ENCODE measurements at places on chromosomes 5 and 9. TPM values are rescaled to one million over a fixed set of nuclear protein-coding genes. Genes with fewer than 3 reads are reported as not detected.

SHLD3 gene
- 1.8 TPM for total RNA-seq

MARCOL gene
- not detected for total RNA-seq

ZNF354B gene
- total RNA-seq: 3.6 TPM

PCDHGA9 gene
- 2.8 TPM for total RNA-seq

CCDC183 gene
- 0.75 TPM for total RNA-seq

CDH9 gene
- not detected for total RNA-seq

GRIA1 gene
- 0.08 TPM for total RNA-seq

HEMGN gene
- total RNA-seq: 0.08 TPM

OR1Q1 gene
- total RNA-seq: not detected

BDP1 gene
- 15.8 TPM for total RNA-seq

ELAVL2 gene
- not detected for total RNA-seq

ABLIM3 gene
- total RNA-seq: 131 TPM

WASHC1 gene
- 4.6 TPM for total RNA-seq

SPIN1 gene
- total RNA-seq: 27.4 TPM

TCF7 gene
- total RNA-seq: 1.8 TPM

PCDHGB4 gene
- 1.7 TPM for total RNA-seq

MED22 gene
- total RNA-seq: 9.5 TPM

PGM5 gene
- 8.5 TPM for total RNA-seq

MPDZ gene
- total RNA-seq: 71.2 TPM

IFNA2 gene
- not detected for total RNA-seq

CCNJL gene
- 0.84 TPM for total RNA-seq

ANKRD34B gene
- total RNA-seq: not detected

FAM78A gene
- total RNA-seq: 6.6 TPM

MEIKIN gene
- 0.51 TPM for total RNA-seq

SPEF2 gene
- 4.5 TPM for total RNA-seq

ECSCR gene
- 3.4 TPM for total RNA-seq

TPRN gene
- total RNA-seq: 5.4 TPM

PARP8 gene
- total RNA-seq: 16.0 TPM

PCDHB7 gene
- total RNA-seq: 0.08 TPM

AQP7 gene
- total RNA-seq: 17.1 TPM

MAPK9 gene
- total RNA-seq: 16.8 TPM

TSLP gene
- total RNA-seq: not detected

PCDHGB1 gene
- 0.14 TPM for total RNA-seq

THBS4 gene
- total RNA-seq: 0.08 TPM
